ENCODE measurements at places on chromosomes 1 and 21. TPM values are rescaled to one million over a fixed set of nuclear protein-coding genes. Genes with fewer than 3 reads are reported as not detected.

The DNM3 gene
- 0.55 TPM for total RNA-seq

The DDX59 gene
- 16.3 TPM for total RNA-seq

The GJA9 gene
- not detected for total RNA-seq

The FAM167B gene
- total RNA-seq, result not detected

The HEYL gene
- not detected for total RNA-seq

The NGF gene
- 0.60 TPM for total RNA-seq

Measured in smooth muscle cell of the umbilical artery (primary cell).